Small intestine (tissue), 16 donors: ENCODE measurements at places on chromosomes 11 and 22.
A peak's percentile ranks its signal among the peaks of the same experiment; 100 is the strongest.

DNA sequence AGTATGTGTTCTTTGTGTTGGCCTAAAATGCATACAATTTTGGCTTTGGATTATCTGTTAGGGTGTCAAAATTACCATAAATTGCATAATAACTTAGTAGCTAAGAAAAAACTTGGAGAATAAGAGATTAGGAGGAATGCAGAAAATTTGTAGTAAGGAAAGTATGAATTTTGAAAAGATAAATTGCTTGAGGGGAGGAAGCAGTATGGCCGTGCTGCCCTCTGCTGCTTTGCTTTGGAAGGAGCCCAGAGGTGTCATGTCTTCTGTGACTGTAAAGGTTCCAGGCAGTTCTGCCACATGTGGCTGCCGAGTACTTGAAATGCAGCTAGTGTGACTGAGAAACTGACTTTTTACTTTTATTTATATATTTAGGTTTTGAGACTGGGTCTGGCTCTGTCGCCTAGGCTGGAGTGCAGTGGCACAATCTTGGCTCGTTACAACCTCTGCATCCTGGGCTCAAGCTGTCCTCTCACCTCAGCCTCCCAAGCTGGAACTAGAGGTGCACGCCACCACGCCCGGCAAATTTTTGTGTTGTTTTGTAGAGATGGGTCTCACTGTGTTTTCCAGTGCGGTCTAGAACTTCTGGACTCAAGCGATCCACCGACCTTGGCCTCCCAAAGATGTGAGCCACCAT, 1.8 kb downstream of the ADSL start:
- peak; percentile 65 for DNase-seq

GRCh38 chr11:130390071-130390758, 38.2 kb downstream of the ADAMTS8 start:
- DNase-seq, result peak; percentile 41

- DNase-seq, result peak; percentile 57
These were observed 62.5 kb downstream of the FEZ1 start for GRCh38 chr11:125433454-125434121.

DNA sequence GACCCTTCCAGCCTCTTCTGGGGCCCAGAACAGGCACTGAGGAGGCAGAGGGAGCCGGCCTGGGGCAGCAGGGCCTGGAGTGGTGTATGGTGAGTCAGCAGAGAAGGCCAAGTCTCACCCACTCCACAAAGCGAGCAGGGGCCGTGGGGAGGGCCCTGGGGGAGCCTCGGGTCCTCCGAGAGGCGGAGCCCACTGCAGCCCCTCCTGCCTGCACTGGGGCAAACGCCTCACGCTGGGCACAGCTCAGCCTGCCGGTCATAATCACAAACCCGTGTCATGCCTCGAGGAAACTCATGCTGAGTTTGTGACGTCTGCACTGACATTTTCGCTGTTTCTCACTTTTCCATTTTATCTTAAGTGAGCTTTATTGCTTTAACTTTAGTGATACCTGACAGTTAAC, 38.4 kb downstream of the TOLLIP start:
- no peak for DNase-seq

DNA sequence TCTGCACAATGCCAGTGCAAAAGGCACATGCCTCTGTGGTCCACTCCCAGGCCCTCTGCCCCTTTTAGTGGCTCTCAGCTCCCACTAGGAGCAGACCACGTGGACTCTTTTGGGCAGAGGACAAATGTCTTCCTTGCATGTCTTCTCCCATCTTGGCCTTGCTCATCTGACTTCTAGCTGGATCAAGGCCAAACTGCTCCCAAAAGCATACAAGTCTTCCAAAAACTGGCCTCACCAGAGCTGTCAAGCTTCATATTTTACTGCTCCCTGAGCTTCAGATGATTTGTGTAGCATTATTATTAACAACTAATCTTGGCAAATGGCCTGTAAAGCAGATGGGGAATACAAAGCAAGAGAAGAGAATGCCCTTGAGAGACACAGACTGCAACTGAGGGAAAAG, 6.9 kb downstream of the SMPD1 start:
- DNase-seq, result no peak

DNA sequence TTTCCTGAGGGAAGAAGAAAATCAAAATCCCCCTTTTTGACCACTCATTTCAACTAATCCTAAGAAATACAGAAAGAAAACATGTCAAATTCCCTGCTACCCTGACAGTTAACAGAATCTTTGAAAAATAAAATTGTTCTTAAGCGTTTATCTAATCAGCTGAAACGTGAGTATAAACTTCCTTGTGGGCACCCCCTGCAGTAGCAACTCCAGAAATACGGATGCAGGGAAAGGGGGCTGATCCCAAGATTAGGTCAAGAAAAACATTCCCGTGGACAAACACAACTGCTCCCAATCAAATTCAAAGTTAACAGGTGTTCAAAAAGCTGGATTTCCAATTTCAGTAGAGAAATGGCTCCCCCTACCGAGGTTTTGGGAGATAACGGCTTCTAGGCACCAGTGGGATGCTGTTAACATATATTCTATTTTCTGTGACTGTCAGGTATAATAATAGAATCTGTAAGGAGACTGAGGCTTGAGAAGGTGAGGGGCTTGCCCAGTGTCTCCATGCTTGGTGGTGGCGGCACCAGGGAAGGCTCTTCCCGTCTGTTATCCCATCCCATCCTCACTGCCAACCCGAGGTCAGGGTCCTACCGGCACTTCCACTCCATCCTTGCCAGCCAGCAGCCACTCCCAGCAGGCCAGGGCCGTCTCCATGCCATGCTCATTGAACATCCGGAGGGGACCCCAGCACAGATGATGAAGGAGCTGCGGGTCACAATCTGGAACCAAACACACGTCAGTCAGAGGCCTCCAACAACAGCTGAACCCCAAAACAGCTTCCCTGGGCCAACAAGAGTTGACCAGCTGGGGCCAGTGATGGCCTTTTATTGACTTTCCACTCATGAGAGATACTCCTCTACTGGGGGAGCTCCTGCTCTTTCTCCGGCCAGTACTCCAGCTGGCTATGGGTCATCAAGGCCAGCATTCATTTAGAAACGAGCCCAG, 32.0 kb upstream of the SERPIND1 start:
- peak; percentile 41 for DNase-seq

GRCh38 chr11:74004759-74005615, 3.9 kb downstream of the UCP3 start:
- peak; percentile 86 for DNase-seq

DNA sequence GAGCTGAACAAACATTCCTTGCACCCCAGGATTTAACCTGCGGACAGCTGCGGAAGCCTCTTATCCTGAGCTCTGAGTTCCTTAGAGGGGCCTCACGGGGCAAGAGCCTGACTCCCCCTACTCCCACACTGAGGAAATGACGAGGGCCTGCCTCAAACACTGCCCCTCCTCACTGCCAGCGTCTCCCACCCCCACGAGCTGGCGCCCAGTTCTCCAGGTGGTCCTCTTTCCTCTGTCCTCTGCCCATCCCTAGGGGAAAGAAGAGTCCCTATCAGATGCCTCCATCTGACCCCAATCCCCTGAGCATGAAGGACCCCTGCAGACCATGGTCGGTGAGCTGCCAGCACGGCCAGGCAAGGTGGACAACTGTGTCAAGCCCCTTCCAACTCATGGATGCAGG, 14.3 kb downstream of the CHST1 start:
- DNase-seq, result no peak

DNA sequence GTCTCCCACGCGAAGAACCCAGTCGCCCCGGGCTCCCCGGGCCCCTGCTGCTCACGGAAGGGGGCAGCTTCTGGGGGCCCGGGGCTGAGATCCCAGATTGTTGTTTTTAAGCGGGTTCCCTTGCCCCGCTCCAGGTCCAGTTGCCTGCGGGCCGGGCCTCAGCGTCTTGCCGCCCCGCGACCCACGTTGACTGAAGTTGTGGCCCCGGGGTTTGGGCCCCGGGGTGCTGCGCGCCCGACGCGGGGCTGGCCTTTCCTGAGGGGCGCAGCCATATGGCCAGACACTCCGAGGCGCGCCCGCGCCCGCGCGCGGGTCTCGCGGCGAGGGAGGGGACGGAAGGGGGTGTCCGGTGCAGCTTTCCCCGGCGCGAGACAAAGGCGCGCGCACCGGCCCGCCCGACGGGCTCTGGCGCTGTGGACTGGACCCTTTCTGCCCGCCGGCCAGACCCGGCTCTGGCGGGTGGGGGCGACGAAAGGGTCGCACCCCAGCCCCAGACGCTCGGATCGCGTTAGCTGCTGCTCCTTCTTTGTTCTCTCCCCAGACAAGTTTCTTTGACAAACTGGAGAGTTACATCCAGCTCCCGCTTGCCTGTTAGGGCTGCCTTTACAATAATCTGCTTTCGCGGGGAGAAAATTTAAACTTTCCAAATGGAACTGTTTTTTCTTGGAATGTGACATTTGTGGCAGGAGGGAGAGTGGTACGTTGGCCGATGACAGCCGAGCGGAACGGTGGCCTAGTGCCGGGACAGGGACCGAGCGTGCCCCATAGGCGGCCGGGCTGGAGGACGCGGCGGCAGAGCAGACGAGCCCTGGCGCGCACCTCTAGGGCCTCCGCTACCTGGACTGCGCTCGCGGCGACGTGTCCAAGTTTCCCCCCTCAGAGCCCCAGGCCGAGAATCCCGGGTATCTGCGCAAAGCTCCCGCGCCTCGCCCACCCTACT, 716 bp downstream of the AMOTL1 start:
- peak; percentile 77 for DNase-seq

DNA sequence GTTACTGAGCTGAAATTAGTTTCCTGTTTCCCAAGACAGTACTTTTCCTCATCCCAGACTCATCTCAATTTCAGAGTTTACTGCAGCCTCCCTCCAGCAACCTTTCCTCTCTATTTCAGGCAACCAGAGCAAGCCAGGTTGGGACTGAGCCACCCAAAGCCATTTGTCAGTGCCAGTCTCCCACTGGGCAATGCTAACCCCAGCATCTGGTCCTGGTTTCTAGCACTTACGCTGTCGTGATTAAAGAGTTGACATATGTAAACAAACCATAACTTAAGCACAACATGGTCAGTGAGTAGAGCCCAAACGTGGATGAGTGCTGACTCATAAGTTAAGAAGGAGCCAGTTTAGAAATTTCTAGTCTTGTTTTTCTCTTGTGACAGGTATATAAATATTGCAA, 119.6 kb upstream of the BLID start:
- DNase-seq, result no peak

DNA sequence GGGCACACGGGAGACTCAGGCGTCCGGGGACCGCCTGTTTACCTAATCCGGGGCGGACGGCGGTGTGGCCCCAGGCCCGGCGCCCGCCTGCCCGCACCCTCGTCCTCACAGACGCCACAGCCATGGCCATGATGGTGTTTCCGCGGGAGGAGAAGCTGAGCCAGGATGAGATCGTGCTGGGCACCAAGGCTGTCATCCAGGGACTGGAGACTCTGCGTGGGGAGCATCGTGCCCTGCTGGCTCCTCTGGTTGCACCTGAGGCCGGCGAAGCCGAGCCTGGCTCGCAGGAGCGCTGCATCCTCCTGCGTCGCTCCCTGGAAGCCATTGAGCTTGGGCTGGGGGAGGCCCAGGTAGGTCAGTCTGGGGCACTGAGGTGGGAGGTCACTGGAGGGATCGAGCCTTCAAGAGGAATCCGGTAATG, 10.0 kb upstream of the RAB1B start:
- no peak for DNase-seq

DNA sequence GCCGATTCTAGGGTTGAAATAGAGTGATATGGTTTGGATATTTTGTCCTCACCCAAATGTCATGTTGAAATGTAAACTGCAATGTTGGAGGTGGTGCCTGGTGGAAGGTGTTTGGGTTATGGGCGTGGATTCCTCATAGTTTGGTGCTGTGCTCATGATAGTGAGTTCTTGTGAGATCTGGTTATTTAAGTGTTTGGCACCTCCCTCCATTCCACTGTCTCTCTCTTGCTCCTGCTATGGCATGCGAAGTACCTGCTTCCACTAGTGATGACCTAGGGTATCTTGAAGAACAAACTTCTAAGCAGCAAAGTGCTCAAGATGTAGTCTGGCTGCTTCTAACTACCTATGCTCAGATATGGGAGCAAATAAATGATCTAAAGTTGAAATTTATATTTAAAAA, 56.0 kb upstream of the TSPAN18 start:
- DNase-seq, result no peak
